Activated CD8-positive, alpha-beta memory T cell treated with anti-CD3 and anti-CD28 coated beads for 1 hour (primary cell): ENCODE measurements at places on chromosomes 1 and 21.
A peak's percentile ranks its signal among the peaks of the same experiment; 100 is the strongest.

DNA sequence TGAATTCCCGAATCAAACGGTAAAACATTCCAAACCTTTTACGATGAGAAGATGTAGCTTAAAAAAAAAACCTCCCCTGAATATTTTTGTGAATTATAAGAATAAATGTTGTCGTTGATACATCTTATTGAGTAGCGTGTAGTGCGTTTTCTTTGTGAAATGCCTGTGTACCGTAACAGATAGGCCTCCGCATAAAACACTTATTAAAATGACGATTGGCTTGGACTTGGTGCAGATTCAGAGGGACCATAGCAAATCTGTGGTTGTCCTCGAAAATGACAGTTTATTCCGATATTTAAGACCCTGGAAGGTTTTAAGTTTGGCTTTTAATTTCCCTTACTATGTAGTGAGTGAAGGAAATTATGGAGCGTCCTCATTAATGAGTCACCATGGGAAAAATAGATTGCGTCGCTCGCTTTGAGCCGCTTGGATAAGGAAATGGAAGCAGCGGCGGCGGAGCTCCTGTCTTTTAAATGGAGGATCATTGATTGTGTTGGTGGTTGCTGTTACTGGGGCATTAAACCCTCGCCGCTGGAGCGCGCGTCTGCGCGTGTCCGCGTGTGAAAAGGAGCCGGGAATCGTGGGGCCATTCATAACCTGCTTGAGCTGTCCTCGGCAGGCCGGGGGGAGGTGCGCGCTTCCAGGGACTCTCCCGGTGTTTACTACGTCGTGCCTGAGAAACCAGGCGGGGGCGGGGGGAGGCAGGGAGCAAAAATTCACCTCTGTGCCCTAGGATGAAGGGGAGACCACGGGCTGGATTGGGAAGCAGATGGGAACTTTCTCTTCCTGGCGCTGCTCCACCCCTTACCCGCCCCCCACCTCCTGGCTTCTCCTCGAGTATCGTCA is 1.6 kb downstream of the SPEN start:
- DNase-seq, result no peak

DNA sequence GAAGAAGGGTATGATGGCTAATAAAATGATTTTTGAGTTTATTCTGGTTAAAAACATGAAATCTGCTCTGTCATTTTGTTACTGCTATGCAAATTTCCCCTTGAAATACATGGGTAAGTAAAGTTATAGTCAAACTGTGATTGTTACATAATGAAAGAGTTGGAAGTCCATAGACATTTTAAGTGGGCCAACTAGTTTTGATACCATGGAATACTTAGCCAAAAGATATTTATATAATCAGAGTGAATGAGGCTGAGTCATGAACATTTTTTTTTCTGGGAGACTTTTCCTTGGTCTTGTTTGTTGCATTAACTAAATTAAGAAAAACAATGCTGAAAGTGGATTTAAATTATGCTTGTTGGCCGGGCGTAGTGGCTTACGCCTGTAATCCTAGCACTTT is 58.2 kb upstream of the MPC2 start:
- no peak for DNase-seq

- no peak for DNase-seq
These were observed 638.0 kb downstream of the KCNT2 start for GRCh38 chr1:195970209-195970608.

DNA sequence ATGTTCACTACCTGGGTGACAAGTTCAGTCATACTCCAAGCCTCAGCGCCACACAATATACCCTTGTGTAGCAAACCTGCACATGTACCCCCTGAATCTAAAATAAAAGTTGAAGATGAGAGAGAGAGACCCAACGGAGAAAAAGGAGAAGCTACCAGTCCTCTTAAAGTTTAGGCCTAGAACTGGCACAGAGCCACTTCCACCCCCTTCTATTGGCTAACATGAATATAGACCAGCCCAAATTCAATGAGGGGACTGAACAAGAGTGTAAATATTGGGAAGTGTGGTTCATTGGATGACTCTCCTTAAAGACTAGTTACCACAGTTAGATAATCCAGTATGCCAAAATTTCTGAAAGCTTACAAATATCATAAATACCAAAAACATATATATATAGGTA is 139.9 kb upstream of the ATP1B1 start:
- DNase-seq, result no peak

GRCh38 chr1:30384286-30385245 is 338.8 kb downstream of the MATN1 start:
- no peak for DNase-seq

DNA sequence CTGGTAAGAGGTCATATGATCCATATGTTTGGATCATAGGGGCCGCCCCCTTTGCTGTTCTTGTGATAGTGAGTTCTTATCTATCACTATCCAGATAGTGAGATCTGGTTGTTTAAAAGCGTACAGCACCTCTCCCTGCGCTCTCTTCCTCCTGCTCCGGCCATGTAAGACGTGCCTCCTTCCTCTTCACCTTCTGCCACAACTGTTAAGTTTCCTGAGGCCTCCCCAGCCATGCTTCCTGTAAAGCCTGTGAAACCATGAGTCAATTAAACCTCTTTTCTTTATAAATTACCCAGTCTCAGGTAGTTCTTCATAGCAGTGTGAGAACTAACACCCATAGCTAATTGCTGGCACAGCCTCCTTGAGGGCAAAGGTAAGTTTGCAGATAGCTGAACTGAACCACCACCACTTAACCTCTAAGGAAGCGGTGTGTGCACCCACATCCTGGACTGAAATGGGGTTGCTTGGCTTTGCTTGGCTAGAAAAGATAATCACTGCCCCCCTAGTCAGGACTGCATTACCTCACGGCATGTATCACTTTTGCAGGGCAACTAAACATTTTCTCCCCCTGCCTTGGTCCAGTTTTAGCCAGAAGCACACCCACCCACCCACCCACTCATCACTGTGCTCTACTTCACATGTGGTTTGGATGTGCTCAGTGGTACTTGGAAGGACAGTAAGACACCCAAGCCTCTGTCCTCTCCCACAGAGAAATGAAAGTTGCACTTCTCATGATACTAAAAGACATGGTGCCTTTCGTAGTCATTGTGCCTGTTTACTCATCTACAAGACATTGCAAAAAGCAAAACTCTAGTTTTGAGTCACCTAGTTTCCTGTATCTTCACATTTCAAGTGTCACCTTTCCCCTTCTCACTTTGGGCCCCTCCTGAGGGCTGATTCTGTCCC is 23.1 kb upstream of the PTAFR start:
- DNase-seq, result peak; percentile 19

GRCh38 chr1:91647061-91647460 is 146.4 kb downstream of the CDC7 start:
- no peak for DNase-seq

- DNase-seq, result no peak
These were observed 16.0 kb downstream of the HTR6 start for GRCh38 chr1:19680644-19681043.

DNA sequence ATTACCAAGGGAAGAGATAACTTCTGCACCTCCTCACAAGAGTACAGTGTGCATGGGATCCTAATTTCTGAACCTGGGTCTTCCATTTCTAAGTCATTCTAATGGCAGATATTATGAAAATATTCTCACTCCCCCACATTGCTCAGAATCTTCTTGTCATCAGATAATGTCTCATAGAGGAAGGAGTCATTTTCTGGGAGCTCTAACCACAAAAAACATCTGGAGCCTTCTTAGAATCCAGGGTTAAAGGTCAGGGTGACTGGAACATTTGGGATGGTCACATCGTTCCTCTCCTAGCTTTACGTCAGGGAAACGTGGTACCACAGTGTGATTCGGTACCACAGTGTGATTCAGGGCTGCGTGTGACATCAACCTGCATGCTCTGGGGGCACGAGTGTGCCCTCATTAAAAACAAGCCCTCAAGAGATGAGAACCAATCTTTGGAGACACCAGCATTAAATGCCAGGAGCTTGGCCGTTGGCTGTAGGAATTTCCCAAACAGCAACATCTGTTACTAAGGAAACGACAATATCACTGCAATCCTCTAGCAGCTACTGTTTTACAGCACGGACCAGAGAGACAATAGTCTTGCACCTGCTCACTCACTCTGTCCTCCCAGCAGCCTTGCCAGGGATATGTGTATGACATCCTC is 179.1 kb downstream of the PSMG1 start:
- no peak for DNase-seq

DNA sequence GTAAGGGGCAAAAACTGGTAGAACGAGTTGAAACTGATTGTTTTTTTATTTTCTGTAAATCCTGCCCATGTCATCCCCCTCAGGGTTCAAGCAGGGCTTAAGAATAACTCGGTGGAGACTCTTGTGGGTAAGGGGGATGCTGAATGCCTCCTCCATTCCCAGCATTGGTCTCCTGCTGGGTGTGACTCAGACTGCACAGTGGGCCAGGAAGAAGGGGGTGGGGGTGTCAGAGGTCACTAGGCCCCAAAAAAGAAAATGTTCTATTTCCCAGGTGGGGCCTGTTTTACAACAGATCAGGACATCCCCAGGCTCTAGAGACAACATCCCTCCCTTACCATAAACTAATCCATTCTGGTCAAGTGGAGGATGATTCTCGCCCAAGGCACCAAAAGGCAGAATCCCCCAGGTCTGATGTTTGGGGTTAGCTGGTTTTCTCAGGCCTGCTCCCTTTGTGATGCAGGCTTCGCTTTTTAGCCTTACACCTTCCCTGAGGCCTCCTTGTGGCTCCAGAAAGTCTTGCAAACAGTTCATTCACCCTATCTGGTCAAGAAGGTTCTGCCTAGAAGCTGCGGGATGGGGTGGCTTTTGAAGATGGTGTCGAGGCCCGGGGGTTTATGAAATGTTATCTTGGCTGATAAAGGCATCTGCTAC is 10.7 kb upstream of the GRHL3 start:
- no peak for DNase-seq

DNA sequence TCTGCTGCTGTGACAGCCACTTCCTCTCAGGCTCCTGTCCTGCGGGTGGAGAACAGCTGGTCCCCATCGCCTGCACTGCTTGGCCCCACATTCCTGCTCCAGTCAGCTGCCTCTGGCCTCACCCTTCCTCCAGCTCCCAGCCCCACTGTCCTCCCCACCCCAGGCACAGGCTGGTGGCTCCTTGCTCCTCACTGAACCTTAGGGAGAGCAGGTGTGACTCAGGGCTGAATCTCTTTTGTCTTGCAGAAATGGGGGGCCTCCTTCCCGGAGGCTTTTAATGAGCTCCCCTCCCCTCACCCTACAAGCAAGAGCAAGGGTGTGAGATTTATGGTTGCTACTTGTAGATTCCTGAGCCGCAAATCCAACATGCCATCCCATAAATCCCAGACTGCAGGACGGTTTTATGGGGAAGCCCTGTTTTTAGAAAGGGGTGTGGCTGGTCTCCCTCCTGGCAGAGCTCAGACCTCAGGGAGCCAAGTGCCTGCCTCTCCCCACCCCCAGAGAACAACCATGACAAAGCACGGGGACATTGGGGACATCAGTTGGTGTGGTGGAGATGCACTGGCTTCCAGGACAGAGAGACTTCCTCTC is 15.2 kb downstream of the CDK18 start:
- DNase-seq, result no peak

GRCh38 chr1:37846647-37847339 is 12.6 kb downstream of the MTF1 start:
- no peak for DNase-seq

- DNase-seq, result no peak
These were observed 14.8 kb upstream of the PAQR6 start for GRCh38 chr1:156262461-156263287.

- no peak for DNase-seq
These were observed 22.7 kb downstream of the NCF2 start for GRCh38 chr1:183567584-183567983.

DNA sequence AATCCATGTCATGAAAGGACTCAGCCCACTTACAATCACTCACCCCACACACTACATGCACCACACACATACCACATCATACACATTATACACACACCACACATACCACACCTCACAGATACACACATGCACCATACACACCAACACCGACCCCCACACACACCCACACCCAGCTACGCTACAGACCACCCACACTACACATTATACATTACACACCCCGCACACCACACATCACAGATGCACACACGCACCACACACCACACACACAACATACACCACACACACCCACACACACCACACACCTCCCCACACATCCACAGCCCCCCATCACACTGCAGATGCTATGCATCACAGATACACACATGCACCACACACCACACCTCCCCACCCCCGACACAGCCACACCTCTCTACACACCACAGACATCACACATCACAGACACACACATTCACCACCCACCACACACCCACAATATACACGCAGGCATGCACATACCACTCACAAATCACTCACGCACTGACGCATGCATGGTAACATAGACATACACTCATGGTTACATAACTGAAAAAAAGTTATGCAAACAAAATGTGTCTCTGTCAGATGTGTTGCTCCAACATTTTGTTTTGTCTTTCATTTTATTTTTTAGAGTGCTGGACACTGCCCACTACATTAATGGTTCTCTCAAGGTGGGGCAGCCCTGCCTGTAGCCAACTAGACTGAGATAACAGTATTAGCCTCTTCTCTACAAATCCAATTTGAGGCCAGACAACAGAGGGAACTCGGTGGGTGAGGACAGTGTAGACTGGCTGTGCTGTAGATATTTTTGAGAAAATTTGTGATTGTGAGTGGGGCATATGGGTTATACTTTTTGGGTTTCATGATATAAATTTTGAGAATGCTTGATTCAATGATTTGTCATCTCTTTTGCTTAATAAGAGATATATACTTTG is 15.2 kb upstream of the PGBD2 start:
- DNase-seq, result no peak

GRCh38 chr1:155200920-155201319 is 6.8 kb downstream of the THBS3 start:
- no peak for DNase-seq

- no peak for DNase-seq
These were observed 5.4 kb upstream of the RPS6KA1 start for GRCh38 chr1:26524181-26524580.

- DNase-seq, result no peak
These were observed 190.3 kb downstream of the VPS13D start for GRCh38 chr1:12420171-12420570.

DNA sequence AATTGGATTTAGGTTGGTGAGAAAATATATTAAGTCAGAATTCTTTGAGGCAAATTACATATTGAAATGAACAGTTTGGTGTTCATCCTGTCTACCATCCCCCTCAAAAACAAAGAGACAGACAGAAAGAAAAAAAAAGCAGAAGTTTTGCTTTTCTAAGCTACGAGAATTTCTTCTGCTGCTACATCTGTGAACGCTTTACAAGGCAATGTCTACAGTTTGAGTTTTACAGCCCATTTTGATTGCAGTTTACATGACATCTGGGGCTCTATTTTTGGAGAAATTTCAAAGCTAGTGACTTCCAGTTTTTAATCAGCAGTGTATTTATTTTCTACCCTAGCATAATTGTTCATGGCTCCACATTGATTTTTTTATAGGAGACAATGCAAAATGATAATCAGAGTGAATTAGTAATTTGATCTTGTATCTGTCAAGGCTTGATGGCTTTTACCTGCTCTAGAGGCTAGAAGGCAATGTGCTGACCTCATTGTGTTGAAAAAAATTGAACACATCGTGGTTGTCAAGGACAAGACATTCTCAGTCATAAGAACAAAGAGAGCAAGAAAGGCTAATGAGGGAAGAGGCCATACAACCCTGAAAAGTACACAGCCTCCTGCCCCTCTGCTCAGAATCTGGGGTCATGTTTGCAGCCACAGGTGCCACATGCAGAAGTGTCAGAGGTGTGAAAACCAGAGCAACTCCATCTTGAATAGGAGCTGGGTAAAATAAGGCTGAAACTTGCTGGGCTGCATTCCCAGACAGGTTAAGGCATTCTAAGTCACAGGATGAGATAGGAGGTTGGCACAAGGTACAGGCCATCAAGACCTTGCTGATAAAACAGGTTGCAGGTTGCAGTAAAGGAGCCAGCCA is 201.0 kb upstream of the CAMK1G start:
- no peak for DNase-seq

- no peak for DNase-seq
These were observed 23.8 kb upstream of the SLC22A15 start for GRCh38 chr1:115952547-115952946.
